ENCODE measurements at places on chromosomes 11 and 22. TPM values are rescaled to one million over a fixed set of nuclear protein-coding genes. Genes with fewer than 3 reads are reported as not detected.

DNA sequence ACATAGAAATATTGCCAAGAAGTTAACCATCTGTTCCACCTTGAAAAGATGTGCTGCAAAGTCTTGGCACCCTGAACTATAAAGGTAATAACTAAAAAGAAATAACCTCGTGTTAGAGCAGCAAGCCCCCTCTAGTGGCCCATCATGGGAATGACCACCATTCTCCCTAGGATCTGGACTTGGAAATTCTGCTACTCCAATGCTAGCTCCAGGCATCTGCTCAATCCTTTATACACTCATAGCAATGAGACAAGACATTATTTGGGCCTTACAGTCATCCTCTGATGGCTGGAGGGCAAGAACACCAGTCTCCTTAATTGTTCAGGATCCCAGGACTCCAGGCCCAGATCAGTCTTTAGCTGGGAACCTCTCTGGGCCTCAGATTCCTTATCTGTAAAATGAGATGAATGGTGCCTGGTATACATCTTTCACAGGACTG lies 76.0 kb downstream of the CWC15 start:
- no peak overlapping the region for H3K4me3 ChIP-seq
- H3K27me3 ChIP-seq = no peaks in the 10 kb centered on the region
- no peaks in the 10 kb centered on the region for H3K4me1 ChIP-seq
- DNase-seq = no peak

GRCh38 chr22:50274311-50274710 lies 4.1 kb upstream of the MAPK11 start:
- no peaks in the 10 kb centered on the region for H3K27me3 ChIP-seq
- H3K27ac ChIP-seq = no peak overlapping the region
- DNase-seq = peak; percentile 65
- H3K4me1 ChIP-seq = peaks cover 18% of the 10 kb centered on the region

GRCh38 chr11:45150943-45151342 lies 4.5 kb downstream of the PRDM11 start:
- DNase-seq = no peak
- no peak overlapping the region for H3K4me3 ChIP-seq
- no peaks in the 10 kb centered on the region for H3K27me3 ChIP-seq

DNA sequence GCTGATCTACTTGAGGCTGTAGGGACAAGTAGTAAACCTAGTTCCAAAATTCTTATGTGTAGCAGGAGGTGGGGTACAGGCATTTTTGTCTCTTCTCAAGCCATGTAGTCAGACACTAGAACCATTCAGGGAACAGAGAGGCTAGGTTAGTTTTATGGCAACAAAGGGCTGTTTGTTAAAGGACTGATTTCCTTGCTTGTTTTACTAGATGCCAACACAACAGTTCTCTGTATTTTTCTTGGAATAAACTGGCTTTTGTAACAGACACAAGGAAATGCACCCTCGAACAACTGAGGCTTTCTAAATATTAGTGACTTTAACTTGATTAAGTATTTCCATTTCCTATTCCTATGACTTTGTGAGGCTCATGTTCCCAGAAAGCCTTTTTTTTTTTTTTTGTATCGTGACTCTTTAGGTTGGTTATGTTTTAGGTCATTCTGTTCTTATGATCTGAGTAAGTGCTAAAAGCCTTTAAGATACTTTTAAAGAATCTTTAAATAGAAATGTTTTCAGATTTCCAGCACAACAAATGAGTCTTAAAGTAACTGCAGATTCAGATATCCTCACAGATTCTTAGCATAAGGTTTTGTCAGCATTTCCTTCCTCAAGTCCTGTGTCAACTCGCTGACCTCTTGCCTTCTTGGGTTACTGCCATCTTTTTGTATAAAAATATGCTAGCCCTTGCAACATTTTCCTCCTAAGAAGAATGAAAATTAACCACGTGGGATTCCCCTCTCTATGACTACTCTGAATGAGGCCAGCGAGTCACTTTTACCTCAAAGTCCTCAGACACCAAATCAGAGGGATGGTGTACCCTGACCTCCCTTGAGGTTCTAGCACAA lies 92.5 kb downstream of the CCDC83 start:
- H3K27ac ChIP-seq = peak overlapping the region; percentile 74
- peak; percentile 68 for DNase-seq
- no peaks in the 10 kb centered on the region for H3K36me3 ChIP-seq
- H3K4me1 ChIP-seq = peaks cover 47% of the 10 kb centered on the region

DNA sequence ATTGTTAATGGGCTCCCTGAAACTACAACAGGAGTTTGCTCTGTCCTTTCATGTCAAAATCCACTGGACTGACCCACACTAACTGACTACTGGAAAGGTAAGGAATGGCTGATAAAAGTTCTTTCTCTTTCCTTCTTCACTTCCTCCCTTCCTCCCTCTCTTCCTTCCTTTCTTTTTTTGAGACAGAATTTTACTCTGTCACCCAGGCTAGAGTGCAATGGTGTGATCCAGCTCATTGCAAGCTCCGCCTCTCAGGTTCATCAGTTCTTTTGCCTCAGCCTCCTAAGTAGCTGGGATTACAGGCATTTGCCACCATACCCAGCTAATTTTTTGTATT lies 85.2 kb downstream of the IGLL1 start:
- H3K36me3 ChIP-seq = no peaks in the 10 kb centered on the region
- H3K4me1 ChIP-seq = no peaks in the 10 kb centered on the region
- no peak overlapping the region for H3K4me3 ChIP-seq
- no peak overlapping the region for H3K27ac ChIP-seq

- H3K36me3 ChIP-seq = no peaks in the 10 kb centered on the region
- H3K27me3 ChIP-seq = no peaks in the 10 kb centered on the region
- peaks cover 9% of the 10 kb centered on the region for H3K4me1 ChIP-seq
- no peak overlapping the region for H3K27ac ChIP-seq
- peak; percentile 63 for DNase-seq
Observed at GRCh38 chr11:69463181-69463994, 18.1 kb upstream of the LINC01488 start.

DNA sequence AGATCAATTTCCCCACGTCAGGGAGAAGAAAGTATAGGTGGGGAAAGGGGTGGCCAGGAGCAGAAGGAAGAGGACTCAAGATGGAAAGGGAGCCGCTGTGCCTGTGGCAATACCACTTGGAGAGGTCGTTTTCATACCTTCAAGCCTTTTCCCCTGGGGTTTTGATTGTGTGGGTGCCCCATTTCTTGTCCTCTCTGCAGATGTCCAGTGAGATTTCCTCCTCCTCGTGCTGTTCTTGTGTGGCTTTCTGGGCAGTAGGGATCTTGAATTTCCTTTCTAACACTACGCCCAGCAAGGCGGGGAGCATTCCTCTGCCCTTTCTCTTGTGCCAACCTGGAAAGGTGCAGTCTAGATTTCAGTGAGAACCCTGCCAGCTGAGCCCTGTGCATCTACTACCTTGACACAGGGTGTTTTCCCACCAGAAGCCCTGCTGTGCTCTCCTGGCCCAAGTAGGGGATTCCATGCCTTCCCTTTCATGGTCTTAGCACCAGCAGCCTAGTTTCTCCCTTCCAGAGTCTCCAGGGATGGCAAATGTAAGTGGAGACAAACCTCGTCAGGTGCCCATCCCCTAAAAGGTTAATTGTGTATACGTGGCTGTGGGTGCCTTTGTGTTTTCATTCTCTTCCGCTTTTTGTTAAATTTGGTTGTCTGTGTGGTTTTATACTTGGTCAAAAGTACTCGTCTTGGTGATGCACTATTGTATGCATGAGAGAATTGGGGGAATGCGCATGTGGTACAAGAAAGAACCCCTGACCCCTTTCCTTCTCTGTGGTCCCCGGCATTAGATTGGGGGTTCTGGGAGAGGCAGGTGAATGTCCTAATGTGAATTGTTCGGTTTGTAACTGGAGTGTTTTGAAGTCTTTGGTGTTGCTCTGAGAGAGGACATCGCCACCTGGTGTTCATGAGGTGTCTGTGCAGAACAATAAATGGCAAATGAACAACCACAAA lies 71.4 kb upstream of the MPEG1 start:
- no peak overlapping the region for H3K4me3 ChIP-seq
- peaks cover 12% of the 10 kb centered on the region for H3K4me1 ChIP-seq
- DNase-seq = peak; percentile 72
- no peaks in the 10 kb centered on the region for H3K36me3 ChIP-seq
- no peak overlapping the region for H3K27ac ChIP-seq
- H3K27me3 ChIP-seq = no peaks in the 10 kb centered on the region

- no peak overlapping the region for H3K4me3 ChIP-seq
- no peak overlapping the region for H3K27ac ChIP-seq
- H3K36me3 ChIP-seq = no peaks in the 10 kb centered on the region
- no peaks in the 10 kb centered on the region for H3K27me3 ChIP-seq
- no peak for DNase-seq
Observed at GRCh38 chr11:119591836-119592310, 137.1 kb downstream of the NECTIN1 start.

- no peaks in the 10 kb centered on the region for H3K4me1 ChIP-seq
- no peak for DNase-seq
- H3K36me3 ChIP-seq = no peaks in the 10 kb centered on the region
Observed at GRCh38 chr11:85759915-85760314, 51.0 kb downstream of the SYTL2 start.

DNA sequence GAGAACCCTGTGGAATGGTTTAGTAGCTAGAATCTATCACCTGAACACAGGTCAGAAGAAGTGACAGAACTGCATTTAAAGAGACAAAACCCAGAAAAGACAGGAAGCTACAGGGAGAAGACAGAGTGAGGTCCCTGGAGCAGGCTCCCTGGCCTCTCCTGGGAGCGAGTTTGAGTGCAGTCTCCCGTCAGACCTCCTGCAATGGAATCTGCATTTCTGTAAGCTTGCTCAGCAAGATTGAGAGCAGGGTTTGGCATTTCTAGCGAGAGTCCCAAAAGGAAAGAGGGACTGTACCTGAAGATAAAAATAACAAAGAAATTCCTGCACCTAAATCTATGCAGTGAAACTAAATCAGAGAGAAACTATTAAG lies 74.2 kb downstream of the MORC2 start:
- H3K4me1 ChIP-seq = no peaks in the 10 kb centered on the region
- no peak for DNase-seq
- H3K27me3 ChIP-seq = no peaks in the 10 kb centered on the region
- no peak overlapping the region for H3K4me3 ChIP-seq
- no peak overlapping the region for H3K27ac ChIP-seq

Gene SYT9
- not detected for total RNA-seq

Gene PIH1D2
- total RNA-seq = 2.7 TPM

Gene STK33
- total RNA-seq = 16.6 TPM

Gene NRGN
- total RNA-seq = 50.5 TPM

Gene RTL10
- 21.4 TPM for total RNA-seq

Gene LINC01488
- total RNA-seq = not detected

Gene POLR2L
- total RNA-seq = 227 TPM

Data from left lung (tissue), 14 donors.